ENCODE measurements at places on chromosomes 11 and 22. TPM values are rescaled to one million over a fixed set of nuclear protein-coding genes. Genes with fewer than 3 reads are reported as not detected.
A peak's percentile ranks its signal among the peaks of the same experiment; 100 is the strongest.

DNA sequence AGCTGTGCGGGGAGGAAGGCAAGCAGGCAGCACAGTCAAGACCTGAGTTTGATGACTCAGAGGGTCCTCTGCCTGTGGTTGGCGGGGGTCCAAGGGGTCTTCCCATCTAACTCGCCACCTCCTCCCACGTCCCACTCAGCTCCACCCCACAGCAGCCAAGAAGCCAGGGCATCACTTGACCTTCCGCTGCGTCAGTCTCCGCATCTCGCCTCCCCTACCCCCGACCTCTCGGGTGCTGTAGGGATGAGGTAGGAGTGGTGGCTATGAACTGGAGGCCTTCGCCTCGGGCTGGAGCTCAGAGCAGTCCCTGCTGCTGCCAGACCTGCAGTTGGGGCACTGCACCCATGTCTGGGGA is 90.6 kb downstream of the CDKN1C start:
- DNase-seq = peak; percentile 47
- no peaks in the 10 kb centered on the region for H3K4me1 ChIP-seq
- no peaks in the 10 kb centered on the region for H3K36me3 ChIP-seq
- no peak overlapping the region for H3K4me3 ChIP-seq
- no peaks in the 10 kb centered on the region for H3K27me3 ChIP-seq
- no peak overlapping the region for H3K27ac ChIP-seq

- no peak for DNase-seq
- H3K27me3 ChIP-seq = no peaks in the 10 kb centered on the region
- H3K36me3 ChIP-seq = no peaks in the 10 kb centered on the region
- H3K27ac ChIP-seq = no peak overlapping the region
- no peak overlapping the region for H3K4me3 ChIP-seq
Observed at GRCh38 chr22:43060183-43060582, 29.0 kb downstream of the TTLL1 start.

DNA sequence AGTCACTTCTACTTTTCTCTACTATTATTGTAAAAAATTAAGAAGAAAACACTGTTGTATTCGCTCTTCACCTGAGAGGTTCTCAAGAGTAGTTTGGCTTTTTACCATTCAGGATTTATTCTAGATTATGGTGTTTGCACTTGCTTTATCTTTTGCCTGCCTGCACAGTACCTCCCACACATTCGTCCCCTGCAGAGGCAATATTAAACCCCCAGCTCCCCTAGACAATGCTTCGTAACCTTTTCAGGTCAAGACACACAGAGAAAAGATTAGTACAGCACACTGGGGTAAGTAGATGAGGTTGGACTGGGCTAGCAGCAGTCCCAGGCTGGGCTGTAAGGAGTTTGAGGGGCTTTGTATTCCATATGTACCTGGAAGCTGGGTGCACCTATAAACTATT is 62.4 kb downstream of the TNRC6B start:
- H3K4me3 ChIP-seq = no peak overlapping the region
- H3K4me1 ChIP-seq = no peaks in the 10 kb centered on the region
- no peak for DNase-seq

DNA sequence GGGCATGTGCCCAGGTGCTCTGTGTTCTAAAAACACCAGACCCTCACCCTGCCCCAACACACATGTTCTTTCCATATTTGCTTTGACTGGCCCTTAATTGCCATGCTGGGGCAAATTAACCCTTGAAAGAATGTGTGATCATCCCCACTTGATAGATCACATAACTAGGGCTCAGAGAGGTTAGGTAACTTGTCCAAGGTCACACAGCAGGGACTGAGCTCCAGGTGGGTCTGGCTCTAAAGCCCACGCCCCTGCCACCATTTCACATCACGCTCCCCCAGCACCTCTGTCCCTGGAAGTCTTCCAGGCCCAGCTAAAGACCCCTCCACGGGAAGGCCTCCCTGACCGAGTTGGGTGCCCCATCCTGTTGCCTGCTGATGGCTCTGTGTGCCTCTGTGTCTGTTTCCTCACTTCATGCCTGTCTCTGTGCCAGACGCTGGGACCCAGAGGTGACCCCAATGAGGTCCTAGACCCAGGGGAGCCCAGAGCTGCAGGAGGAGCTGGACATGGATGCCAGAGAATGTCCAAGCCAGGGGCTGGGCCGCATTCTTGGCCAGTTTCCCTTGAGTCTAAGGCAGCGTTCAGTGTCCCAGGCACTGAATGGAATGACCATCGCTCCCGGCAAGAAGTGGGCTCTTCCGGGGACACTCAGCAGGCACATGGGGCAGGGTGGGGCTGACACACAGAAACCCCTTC is 79.7 kb downstream of the MYO7A start:
- H3K4me3 ChIP-seq = no peak overlapping the region
- H3K36me3 ChIP-seq = no peaks in the 10 kb centered on the region
- no peak overlapping the region for H3K27ac ChIP-seq
- no peaks in the 10 kb centered on the region for H3K27me3 ChIP-seq
- no peaks in the 10 kb centered on the region for H3K4me1 ChIP-seq

GRCh38 chr11:133383689-133384088 is 148.6 kb downstream of the OPCML start:
- no peak overlapping the region for H3K27ac ChIP-seq
- no peak overlapping the region for H3K4me3 ChIP-seq
- H3K36me3 ChIP-seq = no peaks in the 10 kb centered on the region
- no peaks in the 10 kb centered on the region for H3K4me1 ChIP-seq
- H3K27me3 ChIP-seq = no peaks in the 10 kb centered on the region

Gene ARCN1
- 94.1 TPM for total RNA-seq

Gene TP53I11
- 75.7 TPM for total RNA-seq

Gene BATF2
- 1.5 TPM for total RNA-seq

- no peak for DNase-seq
- H3K4me3 ChIP-seq = peak overlapping the region; percentile 96
- no peaks in the 10 kb centered on the region for H3K36me3 ChIP-seq
- no peaks in the 10 kb centered on the region for H3K27me3 ChIP-seq
Observed at GRCh38 chr11:65425971-65426838, 3.6 kb downstream of the NEAT1 start.

Gene RBMXL2
- total RNA-seq = 0.15 TPM

Gene LGALS12
- total RNA-seq = 6.6 TPM

GRCh38 chr22:40679964-40680818 is 907 bp downstream of the MCHR1 start:
- H3K4me1 ChIP-seq = peaks cover 6% of the 10 kb centered on the region
- no peaks in the 10 kb centered on the region for H3K27me3 ChIP-seq
- H3K4me3 ChIP-seq = peak overlapping the region; percentile 39
- no peak overlapping the region for H3K27ac ChIP-seq
- no peaks in the 10 kb centered on the region for H3K36me3 ChIP-seq

DNA sequence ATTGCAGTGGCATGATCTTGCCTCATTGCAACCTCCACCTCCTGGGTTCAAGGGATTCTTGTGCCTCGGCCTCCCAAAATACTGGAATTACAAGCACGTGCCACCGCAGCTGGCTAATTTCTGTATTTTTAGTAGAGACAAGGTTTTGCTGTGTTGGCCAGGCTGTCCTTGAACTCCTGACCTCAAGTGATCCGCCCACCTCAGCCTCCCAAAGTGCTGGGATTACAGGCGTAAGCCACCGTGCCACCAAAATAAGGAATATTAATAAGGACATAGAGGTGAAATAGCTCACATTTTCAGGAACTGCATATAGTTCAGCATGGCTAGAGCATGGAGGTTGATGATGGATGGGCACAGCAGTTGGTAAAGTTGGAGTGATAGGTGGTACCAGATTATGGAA is 21.4 kb downstream of the ARHGEF12 start:
- no peaks in the 10 kb centered on the region for H3K27me3 ChIP-seq
- no peaks in the 10 kb centered on the region for H3K36me3 ChIP-seq
- no peak overlapping the region for H3K27ac ChIP-seq
- DNase-seq = no peak

DNA sequence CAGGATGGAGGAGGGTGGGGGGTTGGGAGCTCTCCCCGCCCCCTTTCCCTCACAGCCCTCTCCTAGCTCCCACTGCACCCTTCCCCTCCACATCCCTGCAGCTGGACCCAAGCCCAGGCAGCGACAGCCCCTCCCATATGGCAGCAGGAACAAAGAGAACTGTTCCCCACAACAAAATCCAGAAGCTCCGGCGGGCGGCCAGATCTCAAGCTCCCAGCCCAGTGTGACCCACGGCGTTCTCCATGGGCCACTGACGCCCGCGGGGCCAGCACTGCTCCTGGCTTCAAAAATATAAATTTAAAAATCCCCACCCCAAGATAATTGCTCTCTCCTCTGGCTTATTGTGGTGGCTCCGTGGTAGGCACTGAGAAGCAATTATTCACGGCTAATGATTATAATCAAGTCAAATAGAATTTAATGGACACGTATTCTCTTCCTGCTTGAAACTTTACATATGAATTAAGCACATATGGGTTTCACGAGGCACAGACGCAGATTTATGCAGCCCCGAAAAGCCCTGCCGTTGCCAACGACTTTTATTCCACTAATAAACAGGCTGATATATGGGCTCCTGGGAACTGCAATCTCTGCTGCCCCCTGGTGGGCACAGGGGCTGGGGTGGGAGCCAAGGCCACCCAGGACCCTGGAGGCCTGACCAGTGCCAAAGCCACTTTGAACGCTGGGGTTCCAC is 17.5 kb downstream of the MACROD1 start:
- H3K27me3 ChIP-seq = no peaks in the 10 kb centered on the region
- H3K36me3 ChIP-seq = no peaks in the 10 kb centered on the region
- H3K27ac ChIP-seq = no peak overlapping the region
- peak; percentile 57 for DNase-seq

DNA sequence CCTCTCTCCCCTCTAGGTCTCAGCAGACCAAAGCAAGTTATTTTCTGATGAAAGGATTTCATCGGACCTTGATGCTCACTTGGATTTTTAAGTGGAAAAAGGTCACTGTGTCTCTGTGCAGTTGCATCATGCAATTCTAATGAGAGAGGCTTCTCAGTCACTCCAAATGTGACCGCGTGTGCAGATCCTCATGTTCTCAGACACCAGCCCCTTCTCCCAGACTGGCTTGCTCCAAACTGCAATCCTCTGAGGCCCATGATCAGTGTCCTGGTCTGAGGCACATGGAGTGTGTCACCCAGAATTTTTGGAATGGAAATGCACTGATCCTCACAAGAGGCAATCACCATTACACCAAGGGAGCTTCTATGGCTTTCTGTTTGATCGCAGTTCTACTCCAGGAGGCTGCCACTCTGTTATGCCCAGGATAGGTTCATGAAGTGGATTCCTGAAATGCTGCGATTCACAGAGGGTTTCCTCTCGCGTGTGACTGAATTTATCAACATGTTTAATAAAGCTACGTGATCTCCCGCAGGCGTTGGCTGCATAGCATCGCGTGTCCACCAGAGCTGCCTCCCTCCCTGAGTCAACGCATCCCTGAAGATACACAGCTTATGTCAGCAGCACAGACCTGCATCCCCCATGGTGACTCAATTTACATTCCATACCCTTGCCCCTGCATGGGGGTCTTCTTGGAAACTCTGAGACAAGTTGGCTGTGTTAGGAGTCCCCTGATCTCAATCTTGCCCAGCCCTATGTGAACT is 544.6 kb upstream of the B3GAT1 start:
- H3K27me3 ChIP-seq = no peaks in the 10 kb centered on the region
- no peaks in the 10 kb centered on the region for H3K36me3 ChIP-seq

Gene P4HA3
- total RNA-seq = 0.66 TPM

Gene TRIM6
- 6.1 TPM for total RNA-seq

- H3K36me3 ChIP-seq = no peaks in the 10 kb centered on the region
- H3K4me3 ChIP-seq = no peak overlapping the region
- H3K27me3 ChIP-seq = no peaks in the 10 kb centered on the region
- no peak overlapping the region for H3K27ac ChIP-seq
- no peak for DNase-seq
Observed at GRCh38 chr11:62295504-62295903, 3.4 kb downstream of the SCGB1D4 start.

GRCh38 chr11:65672180-65672860 is 9.6 kb upstream of the RELA start:
- H3K36me3 ChIP-seq = no peaks in the 10 kb centered on the region
- H3K4me3 ChIP-seq = no peak overlapping the region
- no peak overlapping the region for H3K27ac ChIP-seq
- no peaks in the 10 kb centered on the region for H3K27me3 ChIP-seq
- no peaks in the 10 kb centered on the region for H3K4me1 ChIP-seq
- DNase-seq = no peak

Gene SLC1A2
- 23.7 TPM for total RNA-seq

DNA sequence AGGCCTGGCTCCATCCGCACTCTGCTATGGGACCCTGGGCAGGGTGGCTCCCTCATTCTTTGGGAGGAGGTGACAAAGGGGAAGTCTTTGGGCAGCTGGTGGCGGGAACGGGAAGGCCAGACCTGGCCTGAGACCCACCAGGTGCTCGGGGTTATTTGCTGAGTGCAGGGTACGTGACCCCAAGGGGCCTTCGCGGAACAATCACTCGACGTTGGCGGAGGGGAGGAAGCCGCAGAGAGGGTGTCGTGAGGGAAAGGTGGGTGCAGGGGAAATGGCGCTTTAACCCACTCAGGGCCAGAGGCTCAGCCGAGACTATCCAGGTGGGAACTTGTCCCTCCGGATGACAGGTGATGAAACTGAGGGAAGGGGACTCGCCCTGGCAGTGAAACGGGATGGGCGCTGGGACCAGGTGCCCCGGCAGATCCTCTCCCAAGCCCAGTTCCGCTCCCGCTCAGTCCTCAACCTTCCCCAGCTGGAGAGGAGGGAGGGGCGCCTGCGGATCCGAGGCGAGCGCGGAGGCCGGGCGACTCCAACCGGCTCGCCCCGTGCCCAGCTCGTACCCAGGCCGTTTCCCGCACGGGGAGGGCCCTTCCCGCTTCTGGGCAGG is 911 bp downstream of the A4GALT start:
- H3K4me1 ChIP-seq = peaks cover 6% of the 10 kb centered on the region
- H3K4me3 ChIP-seq = peak overlapping the region; percentile 62
- H3K36me3 ChIP-seq = no peaks in the 10 kb centered on the region
- peak overlapping the region; percentile 85 for H3K27ac ChIP-seq
- no peak for DNase-seq
- peaks cover 5% of the 10 kb centered on the region for H3K27me3 ChIP-seq

DNA sequence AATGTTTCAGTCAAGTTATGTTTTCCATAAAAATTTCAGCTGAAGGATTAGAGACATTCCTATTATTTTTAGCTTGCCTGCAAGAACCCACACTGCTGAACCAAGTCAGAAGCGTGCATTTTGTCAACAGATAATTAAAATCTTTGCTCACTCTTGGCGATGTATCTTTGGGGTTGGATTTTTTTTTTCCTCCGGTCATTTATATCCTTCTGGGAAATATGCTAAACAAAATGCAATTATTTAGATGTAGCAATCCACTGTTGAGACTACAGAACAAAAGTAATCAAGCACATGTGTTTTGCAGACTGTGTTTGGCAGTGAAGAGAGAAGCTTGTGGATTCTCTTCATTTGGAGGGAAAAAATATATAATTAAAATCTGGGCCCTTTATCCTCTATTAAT is 15.3 kb upstream of the NELL1 start:
- no peak overlapping the region for H3K4me3 ChIP-seq
- no peaks in the 10 kb centered on the region for H3K36me3 ChIP-seq
- no peak for DNase-seq
- no peak overlapping the region for H3K27ac ChIP-seq

Gene GPHA2
- total RNA-seq = not detected

Gene FJX1
- 1.1 TPM for total RNA-seq

Gene TCN1
- total RNA-seq = 112 TPM
